ENCODE measurements at places on chromosomes 11 and 22. TPM values are rescaled to one million over a fixed set of nuclear protein-coding genes. Genes with fewer than 3 reads are reported as not detected.

The PPP1R14B gene
- total RNA-seq: 177 TPM

DNA sequence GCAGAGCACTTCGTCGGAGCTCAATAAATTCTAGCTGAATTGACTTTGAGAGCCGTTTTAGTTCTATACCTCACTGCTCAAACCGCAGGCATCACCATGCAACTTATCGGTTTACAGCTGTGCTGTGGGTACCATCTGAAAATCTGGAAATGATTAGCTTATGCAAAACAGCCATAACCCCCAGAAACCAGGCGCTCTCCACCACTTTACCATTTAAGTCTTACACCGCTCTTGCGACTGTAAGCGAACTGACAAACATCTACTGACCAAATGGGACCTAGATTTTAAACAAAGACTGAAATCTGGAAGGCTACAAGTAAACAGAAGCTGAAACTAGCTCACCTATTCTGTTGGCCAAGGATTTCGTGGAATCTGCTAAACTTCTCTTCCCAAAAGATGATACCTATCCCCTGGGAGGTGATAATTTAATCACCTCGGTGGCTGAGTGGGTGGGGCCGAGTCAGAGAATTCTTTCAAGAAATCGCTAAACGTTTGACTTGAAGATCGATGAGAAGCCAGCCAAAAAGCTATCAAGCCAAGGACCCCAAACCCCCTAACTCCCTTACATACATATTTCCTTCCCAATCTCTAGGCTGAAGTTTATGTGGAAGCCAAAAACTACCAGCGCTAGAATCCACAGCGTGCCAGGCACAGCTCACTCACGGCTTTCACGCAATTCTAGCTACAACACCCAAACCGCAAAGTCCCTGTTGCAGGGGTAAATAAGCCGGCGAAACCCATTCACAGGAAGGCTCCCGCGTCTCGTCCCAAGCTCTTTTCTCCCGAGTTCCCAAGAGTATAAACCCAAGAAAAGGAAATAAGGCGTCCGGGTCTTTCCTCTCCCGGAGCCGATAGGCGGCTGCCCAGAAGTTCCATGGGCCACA is 644 bp downstream of the SPTY2D1 start:
- DNase-seq: no peak

GRCh38 chr11:108237058-108237481 is 14.2 kb downstream of the ATM start:
- DNase-seq: no peak

The PRRG4 gene
- total RNA-seq: 4.4 TPM

DNA sequence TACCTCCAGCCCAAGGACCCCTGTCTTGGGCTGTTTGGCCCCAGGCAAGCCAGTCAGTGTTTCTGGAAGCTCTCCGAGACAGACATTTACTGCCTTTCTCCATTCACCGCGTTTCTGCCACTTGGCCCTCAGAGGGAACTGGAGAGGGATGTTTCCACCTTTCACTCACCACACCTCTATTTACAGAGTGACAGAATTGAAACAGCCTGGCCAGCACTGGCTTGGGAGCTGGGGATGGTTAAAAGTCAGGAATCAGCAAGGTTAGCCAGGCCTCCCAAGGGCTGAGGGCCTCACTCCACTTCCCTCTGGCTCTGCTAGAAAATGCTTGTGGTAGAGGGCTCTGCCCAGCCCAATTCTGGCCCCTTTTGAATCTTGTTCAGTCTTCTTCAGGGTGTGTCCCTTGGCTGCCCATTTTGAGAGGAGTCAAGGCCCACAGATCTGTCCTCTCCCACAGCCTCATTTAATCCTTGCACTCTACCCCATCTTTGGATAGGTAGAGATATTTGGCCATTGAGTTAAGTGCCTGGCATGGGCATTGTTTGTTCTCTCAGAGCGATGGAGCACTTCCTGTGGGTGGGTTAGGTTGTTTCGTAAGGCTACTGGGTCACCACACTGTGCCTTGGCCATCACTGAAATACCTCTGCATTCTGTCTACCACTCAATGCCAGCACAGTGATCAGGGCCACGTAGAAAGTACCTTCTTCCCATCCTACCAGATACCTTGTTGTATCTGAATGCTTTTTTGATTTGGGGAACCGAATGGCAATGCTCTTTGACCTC is 119.2 kb downstream of the MICAL2 start:
- DNase-seq: no peak

The GVQW3 gene
- total RNA-seq: 4.3 TPM

The BBOX1 gene
- total RNA-seq: 0.14 TPM
